ENCODE measurements at places on chromosomes 7 and 10.

- DNase-seq: peak; percentile 37
Observed at GRCh38 chr10:88831709-88832108, 19.9 kb downstream of the ANKRD22 start.

GRCh38 chr10:58334817-58335305 lies at the start of gene UBE2D1:
TSS of gene UBE2D1 (plus strand) at chr10:58335006. CDS start at chr10:58335202, 196 bp downstream.
- peak; percentile 56 for DNase-seq

DNA sequence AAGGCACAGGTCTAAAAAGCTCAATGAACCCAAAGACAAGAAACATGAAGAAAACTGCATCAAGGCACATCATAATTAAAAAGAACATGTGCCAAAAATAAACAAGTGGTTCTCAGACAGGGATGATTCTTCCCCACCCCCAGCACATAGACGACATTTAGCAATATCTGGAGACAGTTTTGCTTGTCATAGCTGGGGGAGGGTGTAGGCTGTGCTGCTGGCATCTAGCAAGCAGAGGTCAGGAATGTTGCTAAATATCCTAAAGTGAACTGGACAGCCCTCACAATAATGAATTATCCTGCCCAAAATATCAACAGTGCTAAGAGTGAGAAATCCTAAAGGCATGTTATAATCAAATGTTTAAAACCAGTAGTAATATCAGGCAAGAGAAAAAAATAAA lies 122.6 kb downstream of the MICU1 start:
- DNase-seq: no peak

DNA sequence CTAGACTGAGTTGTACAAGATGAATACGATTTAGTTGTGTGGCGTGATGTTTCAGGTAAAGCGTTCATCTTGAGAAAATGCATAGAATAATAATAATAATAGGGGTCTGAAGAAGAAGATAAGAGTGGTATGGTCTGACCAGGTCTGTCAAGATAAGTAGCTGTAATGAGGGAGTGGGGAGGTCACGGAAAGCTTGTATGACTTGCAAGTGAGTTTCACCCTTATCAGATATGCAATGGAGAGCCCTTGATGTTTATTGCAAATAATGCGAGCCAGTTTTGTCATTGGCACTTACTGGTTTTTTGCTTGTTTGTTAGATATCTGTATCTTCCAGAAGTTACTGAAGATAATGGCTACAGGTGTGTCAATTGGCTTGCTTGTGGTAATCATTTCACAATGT lies 611.5 kb downstream of the CNTNAP2 start:
- DNase-seq: no peak

DNA sequence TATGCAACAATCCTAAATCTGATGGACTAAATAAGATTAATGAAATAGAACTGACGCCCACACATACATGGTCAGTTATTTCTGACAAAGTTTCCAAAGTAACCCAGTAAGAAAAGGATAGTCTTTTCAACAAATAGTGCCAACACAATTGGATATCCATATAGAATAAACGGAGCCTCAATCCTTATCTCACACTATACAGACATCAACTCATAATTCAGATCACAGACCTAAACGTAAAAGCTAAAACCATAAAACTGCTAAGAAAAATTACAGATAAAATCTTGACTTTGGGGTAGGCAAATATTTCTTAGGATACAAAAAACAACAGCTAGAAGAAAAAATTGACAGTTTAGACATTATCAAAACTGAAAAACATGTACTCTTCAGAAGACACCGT lies 8.5 kb downstream of the CACUL1 start:
- no peak for DNase-seq
